Endothelial cell of umbilical vein (primary cell): ENCODE measurements at places on chromosomes 2 and 18.
A peak's percentile ranks its signal among the peaks of the same experiment; 100 is the strongest.

DNA sequence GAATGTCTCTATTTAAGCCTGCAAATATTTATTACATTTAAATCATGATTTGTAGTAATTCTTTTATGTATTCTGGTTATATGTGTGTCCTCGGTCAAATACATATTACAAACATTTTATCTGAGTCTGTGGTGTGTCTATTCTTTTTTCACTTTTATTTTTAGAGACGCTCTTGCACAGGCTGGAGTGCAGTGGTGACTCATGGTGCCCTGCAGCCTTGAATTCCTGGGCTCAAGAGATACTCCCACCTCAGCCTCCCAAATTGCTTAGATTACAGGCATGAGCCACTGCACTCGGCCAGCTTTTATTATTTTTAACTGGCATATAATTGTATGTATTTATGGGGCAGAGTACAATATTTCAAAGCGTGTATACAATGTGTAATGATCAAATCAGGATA is 47.5 kb downstream of the ARID5A start:
- DNase-seq = no peak

- DNase-seq = peak; percentile 25
Measured at GRCh38 chr18:32351032-32351431, 119.7 kb downstream of the GAREM1 start.

DNA sequence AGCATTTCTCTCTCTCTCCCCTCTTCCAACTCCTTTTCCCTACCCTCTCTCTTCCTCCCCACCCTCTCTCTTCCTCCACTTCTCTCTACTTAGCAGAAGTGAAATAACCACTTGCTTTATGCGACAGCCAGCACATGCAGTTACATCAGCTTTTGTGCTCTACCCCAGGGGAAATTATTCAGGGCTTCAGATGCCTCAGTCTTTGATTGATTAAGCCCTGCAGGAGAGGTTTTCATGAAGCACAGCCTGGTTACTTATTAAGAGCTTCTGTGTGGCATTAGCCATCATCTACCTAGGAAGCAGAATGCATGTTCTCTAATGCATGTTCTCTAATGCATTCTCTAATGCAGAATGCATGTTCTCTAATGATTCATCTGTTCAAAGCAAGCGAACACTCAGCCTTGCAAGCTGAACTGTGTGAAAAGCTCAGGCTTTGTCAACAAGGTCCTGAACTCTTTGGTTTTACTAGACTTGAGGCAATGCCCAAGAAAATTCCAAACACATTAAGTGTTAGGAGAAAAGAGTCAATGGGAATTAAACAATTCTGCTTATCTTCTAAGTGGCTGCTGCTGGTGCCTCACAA is 56.1 kb downstream of the LHCGR start:
- DNase-seq = no peak

GRCh38 chr18:62323483-62324180 is 1.5 kb upstream of the TNFRSF11A start:
- DNase-seq = no peak

DNA sequence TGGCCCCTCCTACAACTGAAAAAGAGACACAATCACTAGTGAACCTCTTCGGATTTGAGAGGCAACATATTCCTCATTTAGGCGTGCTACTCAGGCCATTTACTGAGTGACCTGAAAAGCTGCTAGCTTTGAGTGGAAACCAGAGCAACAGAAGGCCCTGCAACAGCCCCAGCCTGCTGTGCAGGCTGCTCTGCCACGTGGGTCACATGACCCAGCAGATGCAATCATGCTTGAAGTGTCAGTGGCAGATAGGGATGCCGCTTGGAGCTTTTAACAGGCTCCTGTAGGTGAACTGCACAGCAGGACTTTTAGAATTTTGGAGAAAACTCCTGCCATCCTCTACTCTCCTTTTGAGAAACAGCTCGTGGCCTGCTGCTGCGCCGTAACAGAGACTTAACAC is 578.6 kb upstream of the RAB6C start:
- no peak for DNase-seq
